ENCODE measurements at places on chromosomes 3 and 15.

DNA sequence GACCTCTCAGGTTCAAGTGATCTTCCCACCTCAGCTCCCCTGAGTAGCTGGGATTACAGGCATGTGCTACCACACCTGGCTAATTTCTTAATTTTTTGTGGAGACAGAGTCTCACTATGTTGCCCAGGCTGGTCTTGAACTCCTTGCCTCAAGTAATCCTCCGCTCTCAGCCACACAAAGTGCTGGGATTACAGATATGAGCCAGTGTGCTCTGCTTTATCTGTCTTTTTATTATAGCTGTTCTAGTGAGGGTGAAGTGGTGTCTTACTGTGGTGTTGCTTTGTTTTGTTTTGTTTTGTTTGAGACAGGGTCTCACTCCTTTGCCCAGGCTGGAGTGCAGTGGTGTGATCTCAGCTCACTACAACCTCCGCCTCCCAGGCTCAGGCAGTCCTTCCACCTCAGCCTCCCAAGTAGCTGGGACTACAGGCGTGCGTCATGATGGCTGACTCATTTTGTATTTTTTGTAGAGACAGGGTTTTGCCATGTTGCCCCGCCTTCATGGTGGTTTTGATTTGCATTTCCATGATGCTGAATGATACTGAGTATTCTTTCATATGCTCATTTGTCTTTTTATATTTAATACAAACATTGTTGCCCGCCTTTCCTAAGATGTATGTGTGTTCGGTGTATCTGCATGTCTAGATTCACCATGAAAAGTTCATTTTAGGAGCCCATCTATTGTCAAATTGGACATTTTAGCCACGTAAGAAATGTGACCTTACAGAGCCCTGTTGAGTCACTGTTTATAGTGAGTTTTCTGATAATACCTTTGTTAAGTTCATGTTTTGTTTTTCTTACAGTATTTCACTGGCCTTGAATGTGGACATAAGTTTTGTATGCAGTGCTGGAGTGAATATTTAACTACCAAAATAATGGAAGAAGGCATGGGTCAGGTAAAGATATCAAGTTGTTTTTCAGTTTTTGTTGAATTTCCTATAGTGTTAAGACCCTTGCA is 80.6 kb downstream of the ARIH1 start:
- peak; percentile 14 for DNase-seq

- no peak for DNase-seq
These were observed 57.8 kb downstream of the GRIP2 start for GRCh38 chr3:14482271-14482721.

GRCh38 chr15:52788099-52788986 is 1.8 kb downstream of the ONECUT1 start:
- no peak for DNase-seq

DNA sequence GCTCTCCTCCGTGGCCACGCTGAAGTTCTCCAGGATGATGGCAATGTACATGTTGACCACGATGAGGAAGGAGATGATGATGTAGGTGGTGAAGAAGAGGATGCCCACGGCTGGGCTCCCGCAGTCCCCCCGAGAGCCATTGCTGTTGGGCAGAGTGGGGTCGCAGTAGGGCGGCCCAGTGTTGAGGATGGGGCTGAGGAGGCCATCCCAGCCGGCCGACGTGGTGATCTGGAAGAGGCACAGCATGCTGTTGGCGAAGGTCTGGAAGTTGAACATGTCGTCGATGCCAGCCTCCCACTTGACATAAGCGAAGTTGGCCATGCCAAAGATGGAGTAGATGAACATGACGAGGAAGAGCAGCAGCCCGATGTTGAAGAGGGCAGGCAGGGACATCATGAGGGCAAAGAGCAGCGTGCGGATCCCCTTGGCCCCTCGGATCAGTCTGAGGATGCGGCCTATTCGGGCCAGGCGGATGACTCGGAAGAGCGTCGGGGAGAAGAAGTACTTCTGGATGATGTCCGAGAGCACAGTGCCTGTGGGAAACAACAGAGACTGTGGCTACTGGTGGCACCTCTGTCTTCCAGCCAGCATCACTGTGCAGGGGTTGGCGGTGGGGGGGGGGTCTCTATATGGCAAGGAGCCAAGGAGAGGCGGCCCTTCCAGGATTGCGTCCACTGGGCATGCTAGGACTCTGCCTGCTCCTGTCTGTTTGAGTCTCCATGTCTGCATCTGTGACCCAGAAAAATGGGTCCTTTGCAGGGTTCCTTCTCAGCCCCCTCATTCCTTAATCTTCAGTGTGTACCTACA is 55.1 kb downstream of the EXOG start:
- no peak for DNase-seq

- no peak for DNase-seq
These were observed 153.2 kb downstream of the WNT5A start for GRCh38 chr3:55333923-55334322.

- no peak for DNase-seq
These were observed 132.1 kb upstream of the TRIM42 start for GRCh38 chr3:140545756-140546155.

- DNase-seq = no peak
These were observed 13.8 kb upstream of the IL16 start for GRCh38 chr15:81182756-81183438.

DNA sequence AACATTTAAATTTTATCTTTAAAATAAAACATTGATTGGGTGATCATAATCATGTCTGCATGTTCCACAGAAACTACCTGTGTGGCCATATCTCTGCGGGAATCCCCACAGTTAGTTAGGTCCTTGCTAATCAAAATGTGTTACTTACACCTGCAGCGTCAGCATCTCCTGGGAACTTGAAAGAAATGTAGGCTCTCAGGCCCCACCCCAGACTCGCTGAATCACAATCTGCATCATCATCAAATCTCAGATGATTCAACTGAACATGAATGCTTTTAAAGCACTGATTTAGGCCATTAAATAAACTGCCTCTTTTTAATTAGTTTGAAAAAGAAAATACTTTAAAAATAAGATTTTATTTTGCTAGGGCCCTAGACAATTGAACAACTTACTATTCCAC is 577.8 kb downstream of the PYDC2 start:
- DNase-seq = no peak

- no peak for DNase-seq
These were observed 94.6 kb upstream of the CTDSPL start for GRCh38 chr3:37766797-37767776.

DNA sequence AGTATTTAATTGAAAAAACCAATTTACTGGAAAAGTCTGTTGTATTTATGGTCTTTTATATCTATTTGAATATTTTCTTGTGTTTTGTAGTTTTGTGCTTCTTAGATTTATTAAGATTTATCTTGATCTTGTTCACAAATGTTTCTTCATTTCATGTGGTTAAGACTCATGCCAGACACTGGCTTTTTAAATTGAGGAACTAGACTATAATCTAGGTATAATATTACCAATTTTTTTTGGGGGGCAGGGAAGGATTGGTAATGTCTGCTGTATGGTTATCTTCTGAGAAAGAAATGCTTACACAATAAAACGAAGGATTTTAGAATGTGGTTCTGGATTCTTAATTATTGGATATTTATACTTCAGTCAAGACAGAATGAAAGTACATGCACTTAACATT is 24.9 kb downstream of the AP4E1 start:
- no peak for DNase-seq

GRCh38 chr3:147390589-147391569 is 15.5 kb downstream of the ZIC4 start:
- no peak for DNase-seq

DNA sequence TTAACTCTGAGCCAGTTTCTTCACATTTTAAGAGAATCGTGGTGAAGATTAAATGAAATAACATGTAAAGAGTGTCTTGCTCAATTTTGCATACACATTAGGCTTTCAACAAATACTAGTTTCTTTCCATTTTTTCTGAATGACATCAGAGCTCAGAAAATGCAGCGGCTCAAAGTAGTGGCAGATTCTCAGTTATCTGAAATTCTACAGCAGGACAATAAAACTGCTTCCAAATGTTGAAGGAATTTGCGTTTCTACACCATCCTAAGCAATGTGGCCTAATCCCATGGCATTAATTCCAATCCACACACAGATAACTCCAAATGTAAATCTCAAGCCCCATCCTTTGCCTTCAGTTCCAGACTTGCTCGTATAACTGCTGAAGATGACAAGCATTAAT is 115.8 kb downstream of the PLCH1 start:
- no peak for DNase-seq

DNA sequence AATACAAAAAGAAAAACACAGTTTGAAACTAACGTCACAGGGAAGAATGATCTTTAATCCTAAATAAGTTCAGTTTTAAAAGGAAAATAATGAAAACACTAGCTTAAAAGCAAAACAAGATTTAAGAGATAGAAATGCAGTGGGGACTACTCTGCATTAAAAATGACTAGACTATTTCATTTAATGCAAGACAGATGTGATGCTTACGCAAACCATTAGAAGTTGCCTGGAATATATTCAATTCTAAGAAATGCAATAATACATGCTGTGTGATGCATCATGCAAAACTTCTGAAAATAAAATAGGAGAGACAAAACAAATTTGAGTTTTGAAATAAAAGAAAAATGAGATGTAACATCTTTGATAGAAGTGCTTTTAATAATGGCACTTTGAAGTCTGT is 97.6 kb upstream of the STRIT1 start:
- DNase-seq = no peak

DNA sequence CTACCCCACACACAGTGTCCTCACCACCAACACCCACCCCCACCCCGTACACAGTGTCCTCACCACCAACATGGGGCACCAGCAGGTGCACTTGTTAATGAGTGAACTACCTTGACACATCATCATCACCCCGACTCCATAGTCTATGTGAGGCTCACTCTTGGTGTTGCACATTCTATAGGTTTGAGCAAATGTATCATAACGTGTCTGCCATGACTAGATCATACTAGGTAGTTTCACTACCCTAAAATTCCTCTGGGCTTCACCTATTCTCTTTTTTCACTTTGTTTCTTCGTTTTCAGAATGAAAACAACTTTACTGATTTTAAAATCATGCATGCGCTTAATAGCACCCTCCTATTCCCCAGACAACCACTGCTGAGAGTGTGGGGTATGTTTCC is 102.6 kb upstream of the SLC6A6 start:
- no peak for DNase-seq

GRCh38 chr3:62818347-62818746 is 56.9 kb downstream of the CADPS start:
- no peak for DNase-seq

- DNase-seq = no peak
These were observed 312.3 kb downstream of the EPHA3 start for GRCh38 chr3:89419647-89420241.

- DNase-seq = no peak
These were observed 9.3 kb upstream of the MAGI1 start for GRCh38 chr3:66048051-66048395.

DNA sequence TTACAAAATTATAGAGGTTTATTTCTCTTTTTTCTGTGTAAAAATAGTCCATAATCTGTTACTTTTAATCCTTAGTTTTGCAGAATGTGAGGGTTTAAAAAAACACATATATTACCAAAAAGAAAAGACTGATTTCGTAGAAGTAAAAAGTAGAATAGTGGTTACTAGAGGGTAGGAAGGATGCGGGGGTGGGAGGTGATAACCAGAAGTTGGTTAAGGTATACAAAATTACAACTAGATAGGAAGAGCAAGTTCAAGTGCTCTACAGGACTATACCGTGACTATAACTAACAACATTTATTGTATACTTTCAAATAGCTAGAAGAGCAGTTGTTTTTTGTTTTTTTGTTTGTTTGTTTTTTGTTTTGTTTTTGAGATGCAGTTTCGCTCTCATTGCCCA is 16.1 kb downstream of the CASR start:
- no peak for DNase-seq

GRCh38 chr15:27627623-27628022 is 471.5 kb downstream of the OCA2 start:
- no peak for DNase-seq

DNA sequence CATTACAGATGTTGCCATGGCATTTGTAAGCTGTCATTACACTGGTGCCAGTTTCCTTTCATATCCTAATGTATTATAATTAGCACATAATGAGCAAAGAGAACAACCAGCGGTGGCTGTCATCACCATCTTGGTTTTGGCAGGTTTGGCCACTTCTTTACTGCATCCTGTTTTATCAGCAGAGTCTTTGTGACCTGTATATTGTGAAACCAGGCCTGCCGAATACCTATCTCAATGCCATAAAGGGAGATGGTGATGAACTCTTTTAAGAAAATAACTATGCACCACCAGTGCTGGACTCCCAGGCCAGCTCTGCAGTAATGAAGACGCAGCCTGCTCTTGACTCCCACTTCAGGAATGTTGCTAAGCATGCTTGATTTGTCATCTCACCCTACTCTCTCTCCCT is 458.1 kb upstream of the NR2F2 start:
- DNase-seq = no peak

DNA sequence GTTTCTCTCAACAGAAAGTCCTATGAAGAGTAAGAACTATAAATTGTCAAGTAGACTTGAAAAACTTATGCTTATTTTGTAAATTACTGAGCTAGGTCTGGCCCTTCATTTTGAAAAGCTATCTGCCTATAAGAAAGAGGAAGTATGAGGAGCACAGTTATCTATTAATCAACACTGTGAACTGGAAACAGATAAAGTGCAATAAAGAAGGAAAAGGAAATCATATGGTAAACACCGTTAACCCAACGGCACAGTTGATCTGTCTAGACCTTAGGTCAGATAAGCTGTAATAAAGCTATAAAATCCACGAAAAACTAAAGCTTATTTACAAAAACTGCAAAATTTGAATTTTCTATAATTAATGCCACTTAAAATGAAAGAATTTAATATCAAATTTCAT is 242.5 kb downstream of the ZBTB20 start:
- DNase-seq = no peak

GRCh38 chr3:113063126-113063894 is 72.5 kb downstream of the GTPBP8 start:
- no peak for DNase-seq

GRCh38 chr15:94917068-94917467 is 685.7 kb downstream of the MCTP2 start:
- DNase-seq = no peak

- no peak for DNase-seq
These were observed 28.8 kb upstream of the TF start for GRCh38 chr3:133717424-133717823.

DNA sequence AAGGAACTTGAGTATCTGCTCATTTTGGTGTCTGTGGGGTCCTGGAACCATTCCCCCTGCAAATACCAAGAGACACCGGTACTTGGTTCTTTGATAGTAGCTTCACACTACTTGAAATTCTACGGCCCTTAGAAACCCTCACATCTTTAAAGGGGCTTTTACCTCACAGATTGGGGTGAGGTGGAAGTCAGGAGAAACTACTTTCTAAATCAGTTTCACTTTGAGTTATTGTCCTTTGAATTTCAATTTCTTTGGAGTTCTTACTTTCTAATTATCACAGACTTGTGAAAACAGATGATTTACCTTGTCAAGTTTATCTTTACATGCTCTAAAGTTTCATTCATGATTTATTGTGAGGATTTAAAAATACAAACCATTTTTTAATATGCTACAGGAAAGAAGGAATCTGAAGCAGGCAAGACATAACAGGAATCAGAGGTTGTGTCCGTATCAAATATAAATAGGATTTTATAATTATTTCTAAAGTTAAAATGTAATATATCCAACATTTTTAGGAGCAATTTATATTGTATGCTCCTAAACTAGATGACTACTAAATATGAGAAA is 98.9 kb downstream of the NEDD4 start:
- no peak for DNase-seq

GRCh38 chr3:67017211-67017610 is 19.1 kb downstream of the KBTBD8 start:
- no peak for DNase-seq

GRCh38 chr3:107629566-107629965 is 106.8 kb downstream of the BBX start:
- DNase-seq = no peak

GRCh38 chr3:64291345-64291744 is 66.1 kb upstream of the PRICKLE2 start:
- no peak for DNase-seq
